ENCODE measurements at places on chromosomes 2 and 18.

GRCh38 chr2:47155091-47155876, at the start of gene STPG4:
Gene STPG4, minus strand, starts transcription at chr2:47155308. Its CDS starts 57 bp downstream, at chr2:47155251.
- DNase-seq: no peak

DNA sequence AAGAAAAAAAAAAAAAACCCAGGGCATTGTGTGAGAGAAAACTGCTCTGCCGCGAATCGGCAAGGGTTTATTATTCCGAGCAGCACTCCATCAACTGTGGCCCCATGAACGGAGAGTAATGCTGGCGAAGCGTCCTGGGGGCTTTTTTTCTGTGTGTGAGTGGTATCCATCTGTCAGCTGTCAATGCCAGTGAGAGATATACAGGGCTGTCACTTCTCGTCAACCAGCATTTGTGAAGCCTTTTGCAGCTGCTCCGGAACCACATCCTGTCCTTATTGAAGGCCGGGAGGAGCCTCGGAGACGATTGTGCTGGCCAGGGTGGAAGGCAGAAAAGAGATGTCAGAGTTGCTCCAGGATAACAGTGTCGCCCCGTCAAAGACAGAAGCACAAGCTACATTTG, 356.9 kb upstream of the SMIM21 start:
- DNase-seq: peak; percentile 55

- no peak for DNase-seq
These were observed 180.2 kb upstream of the SMIM21 start for GRCh38 chr18:75607701-75608100.

DNA sequence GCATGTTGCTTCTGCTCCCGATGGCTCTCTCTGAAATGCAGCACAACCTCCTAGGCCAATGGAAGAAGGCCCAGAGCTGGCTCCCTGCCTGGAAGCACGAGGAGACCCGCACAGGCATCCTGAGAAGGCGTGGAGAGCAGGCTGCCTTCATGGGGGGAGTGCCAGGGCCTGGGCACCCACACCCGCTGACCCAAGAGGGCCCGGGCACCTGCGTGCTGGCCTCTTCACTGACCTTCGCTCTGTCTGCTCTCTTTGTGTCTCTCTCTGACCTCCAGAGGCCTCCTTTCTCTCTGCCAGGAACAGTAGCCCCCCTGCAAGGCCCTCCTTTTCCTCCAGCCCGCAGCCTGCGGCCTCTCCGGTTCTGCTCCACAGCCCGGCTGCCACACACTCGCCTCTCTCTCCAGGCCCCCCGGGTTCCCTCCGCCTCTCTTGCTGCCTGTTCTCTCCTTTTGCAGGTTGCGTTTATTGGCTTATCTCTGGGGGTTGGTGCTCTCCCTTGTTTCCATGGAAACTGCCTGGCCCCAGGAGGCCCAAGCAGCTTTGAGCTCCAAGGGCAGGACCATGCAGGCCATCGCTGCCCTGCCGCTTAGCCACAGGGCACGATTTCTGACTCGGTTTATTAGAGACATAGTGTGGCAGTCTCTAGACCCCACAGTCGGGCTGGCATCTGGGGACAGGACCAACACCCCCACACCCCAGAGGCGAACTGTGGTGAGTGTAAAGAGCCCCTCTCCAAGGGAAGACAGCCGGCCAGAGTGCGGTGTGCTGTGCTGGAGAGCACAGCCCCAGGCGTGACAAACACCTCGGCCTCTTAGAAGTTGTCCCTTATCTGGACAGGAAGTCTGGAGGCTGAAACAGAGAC, 1.7 kb downstream of the MZT2B start:
- no peak for DNase-seq

GRCh38 chr2:38754506-38754905, 3.3 kb upstream of the SRSF7 start:
- no peak for DNase-seq

- DNase-seq: no peak
These were observed 134.2 kb downstream of the WDSUB1 start for GRCh38 chr2:159152128-159152778.

GRCh38 chr2:237488901-237489860, 2.1 kb downstream of the MLPH start:
- no peak for DNase-seq

DNA sequence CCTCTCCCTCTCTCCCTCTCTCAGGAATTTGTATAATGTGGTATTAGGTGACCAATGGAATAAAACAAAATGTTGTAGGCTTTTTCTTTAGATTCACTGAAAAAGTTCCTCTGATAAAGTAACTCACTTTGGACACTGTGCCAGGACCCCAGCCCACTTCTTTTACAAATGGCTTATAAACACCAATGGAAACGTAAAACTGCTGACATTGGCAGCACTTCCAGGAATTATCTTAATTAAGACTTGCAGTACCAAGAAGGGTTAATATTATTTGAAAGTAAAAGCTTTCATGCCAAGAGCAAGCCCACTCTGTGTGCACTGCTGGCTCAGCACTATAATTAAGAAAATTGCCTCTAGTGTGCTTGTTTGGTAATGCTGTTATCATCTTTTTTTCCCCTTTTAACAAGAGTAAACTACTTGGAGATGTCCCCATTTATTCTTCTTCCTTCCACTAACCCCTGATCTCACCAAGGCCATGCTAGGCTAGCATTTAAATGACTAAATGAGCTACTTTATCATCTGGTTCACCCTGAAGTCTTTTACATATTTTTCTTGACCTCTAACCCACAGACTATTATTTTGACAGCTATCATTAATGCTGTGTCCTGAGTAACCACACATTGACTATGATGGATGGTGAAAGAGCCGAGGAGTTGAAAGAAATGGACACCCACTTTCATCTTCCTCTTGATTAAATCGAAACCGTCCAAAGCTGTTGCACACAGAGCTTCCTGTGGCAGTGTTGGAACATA, 232.2 kb upstream of the ETAA1 start:
- DNase-seq: no peak

DNA sequence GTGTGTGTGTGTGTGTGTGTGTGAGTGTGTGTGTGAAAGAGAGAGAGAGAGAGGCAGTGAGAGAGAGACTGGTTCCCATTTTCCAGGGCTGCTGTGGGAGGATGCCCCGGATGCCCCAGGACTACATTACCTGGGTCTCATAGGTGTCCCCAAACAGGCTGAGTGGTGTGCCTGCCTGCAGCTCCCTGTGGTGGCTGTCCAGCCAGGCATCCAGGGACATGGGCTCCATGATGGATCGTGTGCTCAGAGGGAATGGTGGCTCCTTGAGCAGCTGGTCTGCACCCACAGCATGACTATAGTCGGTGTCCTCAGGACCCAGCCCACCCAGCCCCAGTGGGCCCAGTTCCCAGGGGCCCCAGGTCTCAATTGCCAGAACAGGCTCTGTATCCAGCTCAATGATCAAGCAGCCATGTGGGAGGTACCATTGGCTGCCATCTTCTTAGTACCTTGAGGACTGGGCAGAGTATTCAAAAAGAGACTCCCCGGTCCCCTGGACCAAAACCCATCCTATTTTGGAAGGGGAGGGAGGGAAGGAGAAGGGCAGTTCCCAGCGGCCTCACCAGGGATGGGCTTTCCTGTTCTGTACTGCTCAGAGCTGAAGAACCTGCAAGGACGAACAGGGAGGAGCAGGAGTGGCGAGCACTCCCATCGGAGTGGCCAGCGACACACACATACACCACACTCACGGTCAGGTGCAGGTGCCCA, 5.8 kb upstream of the OXER1 start:
- DNase-seq: no peak

- no peak for DNase-seq
These were observed 84.0 kb downstream of the DDX1 start for GRCh38 chr2:15675456-15676195.

GRCh38 chr2:177430411-177430810, 37.8 kb downstream of the AGPS start:
- no peak for DNase-seq

DNA sequence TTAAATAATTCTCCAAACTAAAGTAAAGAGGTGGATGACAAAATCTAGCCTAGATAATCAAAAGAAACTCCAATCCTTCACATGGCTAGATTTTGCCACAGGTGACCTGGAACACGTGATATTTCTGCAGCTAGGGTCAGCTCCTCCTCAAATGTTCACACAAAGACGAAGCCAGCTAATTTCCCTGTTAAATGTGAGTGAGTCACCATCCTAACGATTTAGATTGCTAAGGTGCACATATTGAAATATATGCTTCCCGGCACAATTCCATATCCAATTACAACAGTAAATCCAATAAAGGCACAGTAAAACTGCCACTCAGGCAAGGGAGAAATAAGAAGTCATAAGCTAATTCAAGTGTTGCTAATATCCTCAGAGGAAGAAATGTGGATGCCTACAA, 28.7 kb downstream of the IKZF2 start:
- DNase-seq: no peak

GRCh38 chr2:69965756-69966445, 4.5 kb upstream of the ASPRV1 start:
- no peak for DNase-seq

DNA sequence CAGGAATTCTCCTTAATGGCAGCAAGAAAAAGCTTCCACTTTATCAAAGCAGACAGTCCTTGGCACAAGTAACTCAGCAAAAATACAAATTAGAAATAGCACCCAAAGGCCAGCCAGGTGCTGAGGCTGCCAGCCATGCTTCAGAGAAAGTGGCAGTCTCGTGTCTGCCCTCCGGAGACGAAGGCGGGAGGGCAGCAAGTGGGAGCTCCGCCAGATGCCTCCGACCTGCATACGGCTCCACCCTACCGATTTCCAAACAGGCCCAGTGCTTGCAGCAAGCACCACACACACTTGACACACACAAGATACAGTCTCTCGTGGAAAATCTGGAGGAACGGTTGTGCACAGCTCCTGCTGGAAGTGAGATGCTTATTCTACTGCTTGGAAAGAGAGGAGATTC, 134.9 kb upstream of the REV1 start:
- DNase-seq: no peak

GRCh38 chr2:104434318-104434792, 419.6 kb upstream of the POU3F3 start:
- DNase-seq: peak; percentile 90

GRCh38 chr2:51387235-51387634, 355.3 kb upstream of the NRXN1 start:
- DNase-seq: no peak

DNA sequence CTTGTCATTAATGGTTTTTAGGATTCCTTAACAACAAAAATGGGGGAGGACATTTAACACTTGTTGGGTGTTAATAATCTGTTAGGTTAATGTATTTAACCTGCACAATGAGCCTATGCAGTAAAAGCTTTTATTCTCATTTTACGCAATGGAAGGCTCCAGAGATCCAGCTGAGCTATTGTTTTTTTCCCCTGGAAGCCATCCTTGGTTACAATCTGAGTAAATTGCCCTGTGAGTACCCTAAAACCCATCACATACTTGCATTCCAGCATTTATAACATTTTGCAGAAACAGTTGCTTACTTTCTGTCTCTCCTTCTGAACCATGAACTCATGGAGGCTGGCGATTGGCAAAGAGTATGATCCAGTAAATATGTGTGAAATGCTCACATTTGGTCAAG, 30.2 kb upstream of the DOCK10 start:
- no peak for DNase-seq

- no peak for DNase-seq
These were observed 18.5 kb downstream of the TRAF3IP1 start for GRCh38 chr2:238338710-238339394.

DNA sequence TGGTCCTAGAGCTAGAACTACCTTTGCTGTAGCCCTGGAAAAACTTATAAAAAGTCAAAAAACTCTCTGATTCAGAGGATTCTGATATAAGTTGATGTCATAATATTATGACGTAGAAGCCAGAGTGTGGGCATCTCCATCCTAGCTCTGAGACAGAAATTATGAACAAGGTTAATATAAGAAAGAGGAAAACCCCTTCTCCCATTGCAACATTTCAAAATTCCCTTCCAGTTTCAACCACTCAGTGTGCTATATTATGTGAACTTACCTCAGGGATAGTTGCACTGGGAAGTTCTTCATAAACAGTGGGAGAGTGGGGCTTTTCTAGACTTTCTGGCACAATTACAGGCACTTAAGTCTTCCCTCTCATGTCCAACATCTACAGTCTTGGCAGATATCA, 171.6 kb downstream of the PIK3C3 start:
- no peak for DNase-seq

DNA sequence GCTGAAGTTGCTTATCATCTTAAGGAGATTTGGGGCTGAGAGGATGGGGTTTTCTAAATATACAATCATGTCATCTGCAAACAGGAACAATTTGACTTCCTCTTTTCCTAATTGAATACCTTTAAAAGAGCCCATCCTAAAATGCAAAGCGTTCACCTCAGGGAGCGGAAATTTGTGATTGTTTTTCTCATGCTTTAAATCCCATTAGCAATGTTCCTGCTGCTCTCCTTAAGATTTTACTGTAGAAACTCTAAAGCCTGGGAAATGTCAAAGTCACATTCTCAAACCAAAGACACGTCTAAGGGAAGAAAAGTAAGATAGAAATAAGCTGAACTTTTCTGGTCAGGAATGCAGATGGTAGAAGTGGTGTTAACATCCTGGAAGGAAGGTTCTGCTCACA, 285.8 kb upstream of the MAP2 start:
- DNase-seq: no peak

GRCh38 chr2:19359456-19359855, 1.0 kb upstream of the OSR1 start:
- no peak for DNase-seq

GRCh38 chr2:174591740-174592139, 5.9 kb downstream of the WIPF1 start:
- no peak for DNase-seq

GRCh38 chr2:237594514-237594871, 4.0 kb upstream of the RAB17 start:
- DNase-seq: no peak

- no peak for DNase-seq
These were observed 294.6 kb upstream of the SESTD1 start for GRCh38 chr2:179559108-179559806.
